ENCODE measurements at places on chromosomes 1 and 21.

- DNase-seq, result no peak
Measured at GRCh38 chr1:17251701-17252376, 2.9 kb downstream of the PADI3 start.

- DNase-seq, result peak; percentile 17
Measured at GRCh38 chr1:222711319-222712252, 705 bp downstream of the AIDA start.

DNA sequence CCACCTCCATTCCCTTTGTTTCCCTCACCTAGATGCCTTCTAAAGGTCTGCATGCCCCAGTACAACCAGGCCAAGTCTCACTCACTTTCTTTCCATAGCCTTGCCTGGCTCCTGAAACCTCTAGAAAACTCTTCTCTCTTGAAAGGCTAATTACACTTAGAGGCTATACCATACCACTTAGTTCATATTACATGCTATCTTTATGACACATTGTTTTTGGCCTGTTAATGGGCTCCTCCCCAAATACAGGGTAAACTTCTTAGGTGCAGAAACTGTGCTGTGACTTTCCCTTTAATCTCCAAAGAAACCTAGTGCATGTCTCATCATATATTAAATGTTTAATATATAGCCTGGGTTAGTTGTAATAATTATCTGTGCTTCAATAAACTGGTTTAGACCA lies 56.6 kb upstream of the C1orf105 start:
- DNase-seq, result no peak

GRCh38 chr1:30908696-30909364 lies at the start of gene SDC3:
Gene SDC3 (minus strand): TSS chr1:30908758. CDS start chr1:30908586, 172 bp downstream.
- DNase-seq, result no peak

DNA sequence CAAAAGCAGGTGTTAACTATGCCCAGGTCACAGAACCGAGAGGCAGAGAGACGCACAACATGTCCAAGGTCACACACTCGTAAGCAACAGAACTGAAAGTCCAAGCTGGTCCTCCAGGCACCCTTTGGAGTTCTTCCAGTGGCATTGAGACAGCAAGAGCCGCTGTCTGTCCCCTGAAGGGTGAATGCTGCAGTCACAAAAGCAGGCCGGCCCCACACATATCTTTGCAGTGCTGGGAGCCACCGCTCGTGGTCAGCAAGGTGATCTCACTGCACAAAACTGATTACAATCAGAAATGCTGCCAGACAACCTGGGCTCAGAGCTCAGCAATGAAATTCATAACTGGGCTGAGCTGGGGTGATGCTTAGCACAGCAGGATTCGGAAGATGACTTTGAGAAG lies 47.4 kb upstream of the RAB4A start:
- no peak for DNase-seq

DNA sequence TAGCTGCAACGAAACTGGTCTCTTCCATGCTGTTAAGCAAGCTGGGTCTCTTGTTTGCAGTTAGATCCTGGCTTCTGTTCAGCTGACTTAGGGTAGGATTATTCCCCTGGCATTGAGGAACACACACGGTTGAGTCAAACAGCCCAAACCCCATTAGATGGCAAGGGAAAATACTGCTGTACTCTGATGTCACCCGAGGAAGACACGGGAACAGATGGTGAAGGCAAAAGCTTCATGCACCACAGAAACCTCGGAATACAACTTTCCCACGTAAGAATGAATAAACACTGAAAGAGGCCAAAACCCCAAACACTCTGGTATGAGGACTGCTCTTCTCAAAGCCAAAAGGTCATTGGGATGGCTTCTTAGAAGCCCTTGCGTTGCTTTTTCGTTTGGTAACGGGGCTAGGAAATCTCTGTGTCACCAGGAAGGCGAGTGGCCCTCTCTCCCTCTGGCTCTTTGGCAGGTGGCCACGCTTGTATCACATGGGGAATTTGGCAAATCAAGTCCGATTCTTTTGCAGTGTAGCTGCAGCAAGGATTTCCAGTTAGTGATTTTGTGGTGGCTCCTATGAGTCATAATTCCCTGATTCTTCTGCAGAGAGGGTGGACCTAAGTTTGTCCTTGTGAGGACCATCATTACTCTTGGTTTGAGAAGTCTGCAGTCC lies 16.7 kb upstream of the LYST start:
- DNase-seq, result peak; percentile 70

DNA sequence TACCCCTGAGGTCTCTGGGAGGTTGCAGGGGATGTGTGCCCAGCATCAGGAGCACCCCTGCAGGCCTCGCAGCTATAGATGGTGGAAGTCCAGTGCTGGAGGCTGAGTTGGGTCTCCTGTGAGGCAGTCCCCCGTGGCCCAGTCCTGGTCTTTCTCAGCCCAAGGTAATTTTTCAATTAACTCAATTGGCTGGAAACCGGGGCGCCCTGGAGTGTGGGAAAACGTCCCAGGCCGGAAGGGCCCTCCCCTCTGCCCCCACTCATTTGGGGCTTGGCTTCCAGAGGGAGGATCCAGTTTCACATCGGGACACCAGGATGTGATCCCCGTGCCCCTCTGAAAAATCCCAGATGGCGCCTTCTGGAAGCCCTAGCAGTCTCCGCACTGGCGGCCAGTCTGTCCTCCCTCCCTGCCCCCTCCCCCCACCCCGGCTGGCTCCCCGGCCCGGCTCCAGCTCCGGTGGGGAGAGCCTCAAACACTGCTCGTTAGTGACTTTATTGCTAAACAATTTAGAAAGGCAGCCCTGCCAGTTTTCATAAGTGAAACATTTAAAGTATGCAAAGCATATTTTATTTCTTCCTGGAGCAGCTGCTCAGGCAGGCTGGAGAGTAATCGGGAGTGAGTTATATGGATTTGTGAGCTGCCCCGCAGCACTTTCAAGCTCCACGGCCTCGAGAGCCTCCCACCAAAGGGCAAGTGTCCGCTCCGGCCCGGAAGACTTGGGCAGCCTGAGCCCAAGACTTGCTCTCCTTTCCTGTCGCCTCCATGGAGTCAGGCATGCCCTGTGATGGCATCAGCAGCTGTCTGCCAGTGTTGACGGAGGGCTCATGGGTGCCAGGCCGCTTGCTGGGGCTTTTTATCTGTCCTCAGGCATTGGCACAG lies 208.2 kb upstream of the TMEM51 start:
- no peak for DNase-seq

DNA sequence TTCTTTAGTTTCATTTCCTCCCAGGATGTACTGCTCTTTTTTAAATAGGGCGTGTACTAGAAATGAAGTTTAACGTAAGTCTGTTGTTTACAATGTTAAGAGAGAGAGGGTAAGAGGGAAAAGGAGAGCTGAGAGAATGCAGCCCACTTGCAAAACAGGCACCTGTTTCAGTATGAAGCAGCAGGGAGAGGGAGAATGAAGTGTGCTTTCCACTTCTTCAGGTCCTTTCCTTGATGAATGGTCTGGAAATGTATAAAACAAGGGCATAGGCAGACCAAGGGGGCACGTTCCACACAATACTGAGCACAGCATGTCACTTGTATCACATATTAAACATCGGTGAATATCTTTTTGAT lies 2.0 kb downstream of the KCNA3 start:
- DNase-seq, result no peak

GRCh38 chr1:154751690-154752089 lies 118.4 kb downstream of the KCNN3 start:
- DNase-seq, result peak; percentile 31

DNA sequence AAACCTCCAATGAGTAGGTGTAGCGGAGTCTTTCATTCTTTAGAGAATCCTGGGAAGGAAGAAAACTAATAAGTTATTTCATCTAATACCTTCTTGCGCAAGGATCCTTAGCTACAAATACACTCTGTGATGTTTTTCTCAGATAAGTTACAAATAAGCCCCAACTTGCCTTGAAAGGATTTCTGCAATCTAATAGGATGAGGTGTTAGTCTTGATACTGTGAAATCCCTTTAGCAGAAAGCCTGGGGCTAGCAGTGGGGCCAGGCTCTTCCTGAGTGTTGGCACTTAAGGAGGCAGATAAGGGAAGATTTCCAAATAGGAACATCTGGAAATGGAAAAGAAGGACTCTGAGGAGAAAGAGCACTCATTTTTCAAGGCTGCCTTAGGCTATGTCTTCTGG lies 168.0 kb upstream of the DAB1 start:
- no peak for DNase-seq

DNA sequence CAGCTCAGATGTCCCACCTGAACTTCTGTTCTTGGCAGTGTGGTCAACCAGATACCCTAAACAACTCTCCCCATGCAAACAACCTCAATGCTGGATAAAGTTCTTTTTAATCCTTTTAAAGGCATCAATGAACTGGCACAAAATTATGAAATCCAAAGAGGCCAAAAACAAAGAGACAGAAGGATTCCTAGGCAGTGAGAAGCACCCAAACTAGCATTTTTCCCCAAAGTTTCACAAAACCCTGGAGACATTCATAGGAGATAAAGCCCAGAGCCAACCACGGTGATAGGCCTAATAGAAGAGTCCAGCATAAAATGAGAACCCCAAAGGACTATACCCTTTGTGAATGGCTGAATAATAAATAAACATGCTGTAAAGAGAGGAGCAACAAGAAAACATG lies 50.7 kb downstream of the MATN1 start:
- no peak for DNase-seq

- DNase-seq, result no peak
Measured at GRCh38 chr1:217096200-217096599, 373.0 kb upstream of the ESRRG start.

DNA sequence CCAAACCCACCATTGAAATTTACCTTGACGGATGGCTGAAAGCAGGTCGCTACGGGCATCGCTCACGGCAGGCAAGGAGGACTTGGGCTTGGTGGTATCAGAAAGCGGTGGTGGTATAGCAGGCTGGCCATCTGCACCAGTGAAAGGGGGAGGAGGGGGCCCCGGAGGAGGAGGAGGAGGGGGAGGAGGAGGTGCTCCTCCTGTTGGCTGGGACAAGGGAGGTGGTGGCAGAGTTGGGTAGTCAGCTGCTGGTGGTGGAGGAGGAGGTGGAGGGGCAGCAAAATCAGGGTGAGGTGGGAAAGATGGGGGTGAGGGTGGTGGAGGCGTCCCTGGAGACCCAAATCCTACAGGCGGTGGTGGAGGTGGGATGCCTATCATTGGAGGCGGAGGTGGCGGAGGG lies 17.2 kb downstream of the GPR3 start:
- no peak for DNase-seq

DNA sequence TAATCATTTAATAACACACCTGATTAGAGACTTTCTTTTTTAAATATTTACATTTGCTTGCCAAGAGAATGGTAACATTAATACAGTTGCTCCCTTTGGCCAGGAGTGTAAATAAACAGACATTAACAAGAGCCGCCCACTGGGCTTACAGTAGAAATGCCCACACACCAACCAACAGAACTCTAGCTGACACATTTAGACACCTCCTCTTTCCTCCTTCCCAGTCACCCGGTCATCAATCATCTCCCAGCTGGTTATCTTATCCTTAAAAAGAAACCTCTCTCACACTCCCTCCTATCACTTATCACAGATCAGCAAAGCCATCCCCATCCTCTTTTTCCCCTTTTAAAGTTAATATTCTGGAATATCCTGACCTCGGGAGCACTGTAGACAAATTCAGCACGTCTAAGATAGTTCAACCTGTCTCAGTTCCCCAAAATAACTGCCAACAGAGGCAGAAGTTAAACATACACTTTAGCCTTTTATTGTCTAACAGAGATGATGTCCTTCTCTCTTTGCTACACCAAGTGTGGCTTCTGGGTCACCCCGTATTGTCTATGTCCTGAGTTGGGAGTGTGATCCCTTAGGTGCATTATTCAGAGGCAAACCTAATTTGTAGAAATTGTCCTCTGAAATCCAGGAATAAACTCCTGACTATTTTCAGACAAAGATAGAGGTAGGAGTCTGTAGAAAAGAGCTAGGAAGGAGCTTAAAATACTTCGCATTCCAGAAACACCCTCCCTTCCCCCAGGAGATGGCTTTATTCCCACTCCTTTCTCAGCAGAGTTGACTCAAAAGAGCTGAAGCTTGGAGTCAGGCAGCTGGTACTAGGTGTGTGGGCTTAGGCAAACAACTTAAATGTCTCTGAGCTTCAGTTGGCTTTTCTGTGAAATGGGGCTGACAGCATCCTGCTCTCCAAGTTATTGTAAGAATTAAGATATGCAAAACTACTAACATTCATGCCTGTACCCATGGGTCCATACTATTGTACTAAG lies 8.8 kb downstream of the MYCL start:
- DNase-seq, result no peak

DNA sequence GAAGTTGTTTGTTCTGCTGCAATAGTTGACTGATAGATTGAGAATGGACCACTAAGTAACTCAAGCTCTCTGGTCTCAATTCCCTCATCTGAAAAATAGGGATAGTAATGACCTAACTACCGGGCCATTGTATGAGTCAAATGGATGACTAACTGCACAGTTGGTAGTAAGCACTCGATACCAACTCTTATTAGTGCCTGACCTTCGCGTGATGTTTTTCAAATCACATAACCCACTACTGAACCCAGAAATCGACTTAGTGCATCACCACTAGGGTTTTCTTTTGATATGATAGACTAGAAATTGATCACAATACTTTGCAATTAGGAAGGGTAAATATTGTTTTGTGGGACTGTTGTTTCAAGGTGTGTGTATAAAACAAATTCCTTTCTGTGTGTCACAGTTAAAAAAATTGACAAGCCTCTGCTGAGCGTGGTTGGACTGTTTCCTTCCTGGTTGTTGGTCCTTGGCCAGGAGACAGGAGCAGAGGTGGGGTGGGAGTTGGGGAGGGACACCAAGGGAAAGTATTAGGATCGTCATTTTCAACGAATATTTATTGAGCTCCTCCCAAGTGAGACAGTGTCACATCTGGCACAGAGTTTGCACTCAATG lies 54.0 kb upstream of the LRP8 start:
- DNase-seq, result no peak

- no peak for DNase-seq
Measured at GRCh38 chr1:110525249-110525595, 6.2 kb upstream of the KCNA10 start.

DNA sequence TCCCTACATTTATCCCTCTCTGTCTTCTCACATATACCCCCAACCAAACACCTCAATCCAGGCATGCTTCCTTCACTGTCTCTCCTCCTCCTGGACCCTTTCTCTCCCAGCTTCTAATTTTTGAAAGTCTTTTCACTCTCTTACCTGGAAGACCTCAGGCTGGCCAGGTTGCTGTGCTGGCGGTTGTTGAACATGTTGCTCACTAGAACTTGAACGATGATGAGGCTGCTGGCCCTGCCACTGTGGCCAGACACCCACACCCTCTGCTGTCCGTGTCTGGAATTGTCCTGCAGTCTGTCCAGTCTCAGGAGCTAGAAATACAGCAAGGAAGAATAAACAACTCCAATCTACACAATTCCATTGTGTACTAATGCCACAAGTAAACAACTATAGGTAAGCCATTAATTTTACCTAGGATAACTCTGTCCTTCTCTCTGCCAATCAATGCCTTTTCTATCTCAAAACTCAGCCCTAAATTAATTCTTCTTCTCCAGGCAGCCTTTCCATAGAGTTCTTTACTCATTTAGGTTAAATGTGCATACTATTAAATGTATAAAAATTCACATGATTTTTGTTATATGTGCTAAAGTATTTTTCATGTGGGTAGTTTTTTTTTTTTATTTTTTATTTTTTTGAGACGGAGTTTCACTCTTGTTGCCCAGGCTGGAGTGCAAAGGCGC lies 5.1 kb upstream of the CTSK start:
- DNase-seq, result peak; percentile 15

- no peak for DNase-seq
Measured at GRCh38 chr1:183901748-183902330, 96.9 kb downstream of the RGL1 start.

- DNase-seq, result no peak
Measured at GRCh38 chr1:56837244-56837939, 17.2 kb upstream of the C8A start.
